ENCODE measurements at places on chromosomes 12 and 14. TPM values are rescaled to one million over a fixed set of nuclear protein-coding genes. Genes with fewer than 3 reads are reported as not detected.

NKX2-1 gene
- not detected for polyA plus RNA-seq

SLC16A7 gene
- polyA plus RNA-seq: 6.9 TPM

VDR gene
- polyA plus RNA-seq: 10.8 TPM

POTEM gene
- not detected for polyA plus RNA-seq
